ENCODE measurements at places on chromosomes 5 and 9.

- DNase-seq: no peak
These were observed 79.6 kb downstream of the WNK2 start for GRCh38 chr9:93263334-93264229.

DNA sequence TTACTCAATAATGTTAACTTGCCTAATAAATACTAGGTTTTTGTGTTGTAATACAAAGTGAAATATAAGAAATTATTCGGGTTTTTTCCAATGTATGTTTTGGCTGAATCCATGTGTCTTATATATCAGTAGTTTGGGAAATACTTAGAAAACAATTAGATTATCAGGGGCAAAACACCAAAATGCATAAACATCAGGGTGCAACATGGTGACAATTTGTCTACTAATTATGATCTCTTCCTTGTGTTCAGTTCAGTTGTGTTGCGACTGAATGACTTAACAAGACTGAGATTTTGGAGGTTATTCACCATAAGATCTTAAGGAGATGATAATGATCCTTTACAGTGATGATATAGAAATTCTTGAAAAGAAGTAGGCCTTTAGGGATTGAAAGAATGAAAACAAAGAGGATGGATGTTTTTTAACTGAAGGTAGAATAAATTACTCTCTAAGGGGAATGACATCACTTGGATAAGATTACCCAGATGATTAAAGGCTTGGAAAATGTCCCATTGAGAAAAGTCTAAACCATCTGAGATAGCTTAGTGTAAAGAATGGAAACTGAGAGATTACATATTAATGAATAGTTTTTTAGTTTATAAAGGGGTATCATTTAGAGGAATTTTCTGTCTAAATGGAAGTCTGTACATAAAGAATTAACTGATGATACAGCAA is 415.8 kb downstream of the SPATA31D1 start:
- no peak for DNase-seq

DNA sequence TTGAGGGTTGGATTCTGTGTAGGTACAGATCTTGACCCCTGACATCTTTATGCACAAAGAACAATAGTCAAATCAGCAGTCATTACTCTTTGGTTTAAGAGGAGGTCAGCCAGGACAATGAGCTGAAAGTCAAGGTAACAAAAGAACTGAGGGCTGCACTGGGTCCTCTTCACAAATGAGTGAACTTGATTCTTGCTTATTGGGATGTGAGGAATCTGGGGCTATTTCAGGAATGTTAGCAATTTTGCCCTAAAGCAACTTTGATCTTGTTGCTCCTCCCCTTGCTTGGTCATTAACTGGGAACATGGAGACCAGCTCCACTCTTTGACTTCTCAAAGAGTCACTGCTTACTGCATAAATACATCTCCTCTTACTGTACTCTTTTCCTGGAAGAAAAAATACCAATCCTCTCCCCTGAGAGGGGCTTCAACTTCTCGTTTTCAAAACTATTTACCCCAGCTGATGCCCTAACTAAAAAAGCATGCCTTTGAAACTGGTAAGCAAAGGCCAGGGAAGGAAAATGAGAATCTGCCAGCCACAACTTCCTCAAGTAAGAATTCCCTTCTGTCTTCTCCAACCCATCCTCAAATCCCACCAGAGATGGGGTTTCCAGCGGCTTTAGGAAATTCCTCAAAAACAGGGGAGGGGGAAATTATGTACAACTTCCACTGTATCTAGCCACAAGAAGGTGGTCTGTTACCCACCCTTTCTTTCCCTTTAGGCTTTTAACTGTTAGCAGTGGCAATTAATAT is 368.3 kb downstream of the ENC1 start:
- DNase-seq: no peak

GRCh38 chr9:118962426-118962825 is 406.8 kb downstream of the BRINP1 start:
- DNase-seq: no peak

DNA sequence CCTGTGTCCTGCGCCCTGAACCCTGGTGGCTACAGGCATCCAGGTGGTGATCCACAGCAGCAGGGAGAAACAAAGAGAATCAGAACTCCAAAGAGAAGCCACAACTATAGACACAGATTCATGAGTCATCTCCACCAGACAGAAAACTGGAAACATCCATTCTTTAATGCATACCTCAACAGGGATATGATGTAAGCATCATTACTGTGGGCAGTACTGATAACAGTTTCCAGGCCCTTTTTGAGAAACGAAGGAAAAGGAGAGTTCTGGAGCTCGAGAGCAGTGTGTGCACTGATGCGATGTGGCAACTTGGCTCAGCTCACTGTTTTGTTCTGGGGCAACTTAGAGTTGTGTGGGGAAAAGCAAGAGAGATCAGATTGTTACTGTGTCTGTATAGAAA is 215.6 kb upstream of the ADAMTS16 start:
- DNase-seq: no peak

GRCh38 chr9:126233175-126233574 is 93.5 kb upstream of the MVB12B start:
- no peak for DNase-seq
